Gastrocnemius medialis (tissue), 4 donors: ENCODE measurements at places on chromosomes 5 and 9. TPM values are rescaled to one million over a fixed set of nuclear protein-coding genes. Genes with fewer than 3 reads are reported as not detected.

BTNL3 gene
- 0.17 TPM for total RNA-seq

WDR70 gene
- 23.9 TPM for total RNA-seq

- H3K36me3 ChIP-seq = no peaks in the 10 kb centered on the region
- H3K4me3 ChIP-seq = no peak overlapping the region
- H3K4me1 ChIP-seq = no peaks in the 10 kb centered on the region
- no peak for DNase-seq
- H3K27me3 ChIP-seq = no peaks in the 10 kb centered on the region
- H3K27ac ChIP-seq = no peak overlapping the region
Observed at GRCh38 chr5:173530547-173530946, 85.9 kb downstream of the BOD1 start.

- no peaks in the 10 kb centered on the region for H3K27me3 ChIP-seq
- no peak overlapping the region for H3K27ac ChIP-seq
- H3K4me1 ChIP-seq = no peaks in the 10 kb centered on the region
- no peak for DNase-seq
- no peak overlapping the region for H3K4me3 ChIP-seq
Observed at GRCh38 chr5:153794327-153794726, 244.4 kb downstream of the FAM114A2 start.

GRCh38 chr5:150637245-150638052 lies 3.0 kb upstream of the SYNPO start:
- H3K36me3 ChIP-seq = no peaks in the 10 kb centered on the region
- peak overlapping the region; percentile 100 for H3K27ac ChIP-seq
- no peak for DNase-seq
- H3K4me1 ChIP-seq = peaks cover 82% of the 10 kb centered on the region
- H3K27me3 ChIP-seq = no peaks in the 10 kb centered on the region

GRCh38 chr5:175724314-175725275 lies 66.7 kb downstream of the HRH2 start:
- H3K36me3 ChIP-seq = no peaks in the 10 kb centered on the region
- H3K27me3 ChIP-seq = peaks cover 18% of the 10 kb centered on the region
- no peak for DNase-seq
- H3K4me1 ChIP-seq = no peaks in the 10 kb centered on the region
- H3K4me3 ChIP-seq = no peak overlapping the region
- no peak overlapping the region for H3K27ac ChIP-seq

- no peak for DNase-seq
- H3K27ac ChIP-seq = no peak overlapping the region
- H3K4me1 ChIP-seq = no peaks in the 10 kb centered on the region
- no peak overlapping the region for H3K4me3 ChIP-seq
- H3K36me3 ChIP-seq = no peaks in the 10 kb centered on the region
- H3K27me3 ChIP-seq = no peaks in the 10 kb centered on the region
Observed at GRCh38 chr9:109624143-109624542, 126.0 kb upstream of the PTPN3 start.
